ENCODE measurements at places on chromosomes 2 and 18.
A peak's percentile ranks its signal among the peaks of the same experiment; 100 is the strongest.

DNA sequence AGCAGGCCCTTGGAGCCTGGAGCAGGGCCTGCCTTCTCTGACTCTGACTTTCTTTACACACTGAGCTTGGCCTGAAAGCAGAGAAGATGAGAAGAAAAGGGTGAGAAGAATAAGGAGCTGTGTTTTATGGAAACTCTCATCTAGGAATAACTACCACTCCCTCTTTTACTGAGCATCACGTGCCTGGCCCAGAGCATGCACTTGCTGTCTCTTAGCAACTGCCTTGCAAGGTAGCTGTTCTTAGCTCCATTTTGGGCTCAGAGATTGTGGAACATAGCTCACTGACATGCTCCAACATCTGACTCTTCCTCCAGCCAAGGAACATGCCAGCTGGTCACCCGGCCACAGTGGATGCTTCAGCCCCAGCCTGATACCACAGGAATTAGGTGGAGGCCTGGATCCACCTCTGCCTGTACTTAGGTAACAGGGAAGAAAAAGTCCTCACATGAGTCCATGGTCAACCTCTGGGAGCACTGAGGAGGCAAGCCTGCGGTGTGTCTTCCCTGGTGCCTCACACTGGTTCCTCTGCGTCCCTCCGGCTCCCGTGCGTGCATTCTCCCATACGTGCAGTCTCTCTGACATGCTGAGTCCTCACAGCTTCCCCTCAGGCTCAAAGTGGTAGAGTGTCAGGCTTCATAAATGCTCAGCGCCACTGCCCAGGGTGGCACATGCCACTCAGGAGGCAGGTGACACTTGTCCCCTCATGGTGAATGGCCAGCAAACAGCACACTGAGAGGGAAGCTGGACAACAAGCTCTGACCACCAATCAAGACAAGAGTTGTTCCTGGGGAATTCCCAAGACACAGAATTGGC, 35.7 kb downstream of the AMER3 start:
- no peak for DNase-seq
- no peaks in the 10 kb centered on the region for H3K4me1 ChIP-seq
- no peaks in the 10 kb centered on the region for H3K36me3 ChIP-seq
- H3K27ac ChIP-seq = no peak overlapping the region
- no peak overlapping the region for H3K4me3 ChIP-seq
- H3K27me3 ChIP-seq = peaks cover 19% of the 10 kb centered on the region

GRCh38 chr2:161177969-161178368, 17.7 kb downstream of the TANK start:
- H3K36me3 ChIP-seq = peaks cover 81% of the 10 kb centered on the region
- H3K27ac ChIP-seq = no peak overlapping the region
- no peak for DNase-seq
- no peaks in the 10 kb centered on the region for H3K27me3 ChIP-seq

GRCh38 chr2:113136828-113137775, 9.7 kb downstream of the IL1RN start:
- no peaks in the 10 kb centered on the region for H3K36me3 ChIP-seq
- no peak overlapping the region for H3K27ac ChIP-seq
- peaks cover 32% of the 10 kb centered on the region for H3K4me1 ChIP-seq

GRCh38 chr2:177391822-177392372, 676 bp upstream of the AGPS start:
- no peaks in the 10 kb centered on the region for H3K27me3 ChIP-seq
- H3K27ac ChIP-seq = peak overlapping the region; percentile 90
- H3K4me3 ChIP-seq = peak overlapping the region; percentile 90

- no peaks in the 10 kb centered on the region for H3K4me1 ChIP-seq
- H3K27ac ChIP-seq = no peak overlapping the region
- DNase-seq = no peak
- H3K27me3 ChIP-seq = no peaks in the 10 kb centered on the region
- H3K36me3 ChIP-seq = peaks cover 21% of the 10 kb centered on the region
These were observed 103.9 kb downstream of the MGAT5 start for GRCh38 chr2:134357814-134358213.

DNA sequence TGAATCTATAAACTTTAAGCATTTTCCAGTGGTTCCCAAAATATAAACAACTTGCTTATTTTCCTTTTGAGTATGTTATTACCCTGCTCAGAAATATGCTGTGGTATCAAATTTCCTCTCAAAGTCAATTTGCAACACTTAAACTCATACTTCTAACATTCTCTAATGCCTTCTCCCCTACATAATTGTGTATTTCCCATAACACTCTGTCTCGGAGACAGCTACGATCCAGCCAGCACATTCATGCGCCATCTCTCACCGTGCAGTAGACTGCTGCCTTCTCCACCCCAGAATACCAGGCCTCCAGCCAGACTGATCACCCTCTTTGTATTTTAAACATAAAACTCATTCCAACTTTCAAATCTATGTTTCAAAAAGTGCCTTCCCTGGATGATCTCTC, 41.8 kb downstream of the TIMM21 start:
- peaks cover 25% of the 10 kb centered on the region for H3K27me3 ChIP-seq
- no peak overlapping the region for H3K27ac ChIP-seq
- H3K36me3 ChIP-seq = no peaks in the 10 kb centered on the region
- no peak overlapping the region for H3K4me3 ChIP-seq

- H3K4me1 ChIP-seq = no peaks in the 10 kb centered on the region
- H3K27me3 ChIP-seq = no peaks in the 10 kb centered on the region
- no peak for DNase-seq
These were observed 403.7 kb upstream of the SPRED2 start for GRCh38 chr2:65835975-65836549.

All from activated naive CD4-positive, alpha-beta T cell treated with anti-CD3 and anti-CD28 coated beads, Interleukin-2, amount 10 ng/mL, durations not matched to agents 7 days and 5 days (primary cell).